ENCODE measurements at places on chromosomes 16 and 17.

- DNase-seq: no peak
These were observed 127.1 kb downstream of the PITPNC1 start for GRCh38 chr17:67504182-67504581.

DNA sequence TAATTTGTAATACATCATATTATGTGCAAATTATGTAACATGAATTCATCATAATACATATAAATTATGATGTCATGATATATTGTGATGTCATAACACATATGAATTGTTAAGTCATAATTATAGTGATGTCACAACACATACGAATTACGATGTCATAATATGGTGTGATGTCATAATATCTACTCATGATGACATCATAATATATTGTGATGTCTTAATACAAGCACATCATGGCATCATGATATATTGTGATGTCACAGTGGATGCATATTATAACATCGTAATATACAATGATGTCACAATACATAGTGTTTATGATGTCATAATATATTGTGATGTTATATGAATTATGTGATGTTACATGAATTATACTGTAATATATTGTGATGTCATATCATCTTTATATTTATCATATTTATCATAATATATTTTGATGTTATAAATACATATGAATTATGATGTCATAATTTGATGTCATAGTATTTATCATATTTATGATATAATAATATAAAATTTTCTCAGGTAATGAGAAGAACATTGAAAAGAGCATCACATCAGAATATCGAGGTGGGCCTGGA is 1793.0 kb downstream of the TP53TG3F start:
- no peak for DNase-seq

GRCh38 chr17:8793649-8794048 is 5.5 kb downstream of the MFSD6L start:
- no peak for DNase-seq

DNA sequence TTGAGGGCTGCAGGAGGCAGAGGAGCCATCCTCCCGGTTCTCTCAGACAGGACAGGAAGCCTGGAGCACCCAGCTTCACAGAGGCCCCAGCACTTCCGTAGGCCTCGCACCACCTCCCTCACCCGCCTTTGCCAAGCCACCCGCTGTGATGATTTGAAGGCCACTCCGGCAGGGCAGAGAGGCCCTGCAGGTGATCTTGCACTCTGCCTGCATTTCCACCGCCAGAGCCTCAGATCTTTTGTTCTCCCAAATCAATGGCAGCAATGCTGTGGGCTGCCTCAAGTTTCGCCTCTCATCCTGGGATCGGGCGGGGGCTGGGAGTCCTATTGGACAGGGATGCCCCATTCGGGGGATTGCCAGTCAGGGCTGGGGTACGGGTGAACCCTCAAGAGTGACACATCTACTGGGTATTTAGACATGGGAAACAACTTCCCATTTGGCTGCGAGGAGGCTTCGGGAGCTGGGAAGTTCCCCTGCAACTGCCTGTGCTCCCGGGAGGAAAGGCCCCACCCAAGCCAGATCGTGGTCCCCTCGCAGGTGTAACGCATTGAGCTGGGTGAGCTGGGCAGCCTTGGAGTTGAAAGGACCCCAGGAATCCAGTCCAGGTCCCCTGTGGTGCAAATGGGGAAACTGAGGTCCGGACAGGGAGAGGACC is 34.8 kb upstream of the PEMT start:
- DNase-seq: no peak

GRCh38 chr17:69597898-69598692 is 183.6 kb downstream of the MAP2K6 start:
- DNase-seq: no peak

DNA sequence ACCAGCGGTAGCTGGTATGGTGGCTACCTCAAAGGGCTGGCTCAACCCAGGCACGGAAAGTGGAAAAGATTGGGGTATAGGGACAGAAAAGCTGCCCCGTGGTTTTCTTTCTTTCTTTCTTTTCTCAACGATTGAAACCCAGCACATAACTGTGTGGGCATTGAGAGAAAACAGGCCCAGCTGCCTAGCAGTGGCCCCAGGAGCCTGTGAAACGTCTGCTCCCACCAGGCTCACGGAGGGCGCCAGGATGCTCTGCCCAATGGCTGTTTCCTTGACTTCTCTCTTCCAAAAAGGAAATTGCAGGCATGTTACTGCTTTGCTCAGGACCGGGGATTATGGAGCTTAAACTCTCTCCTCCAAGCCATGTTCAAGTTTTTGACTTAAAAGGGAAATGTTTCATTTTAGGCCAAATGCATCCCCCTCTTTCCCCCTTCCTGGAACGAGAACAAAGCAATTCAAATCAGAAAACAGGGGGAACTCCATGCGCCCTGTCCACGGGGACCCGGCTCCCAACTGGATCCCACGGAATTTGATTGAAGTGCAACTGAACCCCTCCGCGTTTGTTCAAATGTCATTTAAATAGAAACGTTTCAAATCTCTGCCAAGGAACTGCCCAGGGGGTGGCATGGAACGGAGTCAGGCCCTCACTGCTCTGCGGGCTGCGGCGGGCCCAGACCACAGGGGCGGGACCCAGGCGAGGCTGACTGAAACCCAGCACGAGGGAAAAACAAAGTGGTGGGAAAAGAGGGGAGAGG is 133.5 kb downstream of the RGS9 start:
- DNase-seq: no peak
